ENCODE measurements at places on chromosomes 1 and 21.
A peak's percentile ranks its signal among the peaks of the same experiment; 100 is the strongest.

- DNase-seq: no peak
These were observed 3.1 kb downstream of the TFAP2E start for GRCh38 chr1:35576061-35576765.

DNA sequence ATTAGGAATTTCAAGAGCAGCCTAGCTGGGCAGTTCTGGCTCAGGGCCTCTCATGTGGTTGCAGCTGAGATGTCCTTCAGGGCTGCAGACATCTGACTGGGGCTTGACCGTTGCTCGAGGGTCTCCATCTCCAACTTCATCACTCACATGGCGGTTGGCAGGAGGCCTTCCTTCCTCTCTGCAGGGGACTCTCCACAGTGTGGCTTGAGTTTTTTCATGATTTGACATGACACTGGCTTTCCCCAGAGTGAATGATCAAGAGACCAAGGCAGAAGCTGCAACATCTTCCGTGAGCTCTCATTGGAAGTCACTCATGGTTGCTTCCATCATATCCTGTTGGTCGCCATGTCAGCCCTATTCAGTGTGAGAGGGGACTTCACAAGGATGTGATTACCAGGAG, 74.6 kb downstream of the RUNX3 start:
- no peak for DNase-seq

GRCh38 chr21:28590026-28590425, 402.7 kb downstream of the LTN1 start:
- no peak for DNase-seq

DNA sequence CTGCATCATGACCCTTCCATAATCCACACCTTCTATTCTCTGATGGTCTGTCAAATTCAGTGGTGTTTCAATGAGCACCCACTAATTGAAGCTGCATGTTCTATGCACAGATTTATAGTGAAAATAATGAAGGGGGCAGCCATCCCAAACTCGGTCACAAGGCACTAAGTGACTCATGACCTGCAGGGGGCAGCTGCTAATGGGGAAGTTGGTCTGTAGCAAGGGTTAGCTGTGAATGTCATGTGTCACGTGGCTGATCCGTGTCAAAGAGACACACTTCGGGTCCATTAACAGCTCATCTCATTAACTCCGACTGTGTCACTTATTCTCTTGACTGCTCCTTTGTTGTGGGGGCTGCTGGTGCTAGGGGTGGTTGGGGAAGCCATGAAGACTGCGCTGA, 306.6 kb downstream of the PCP4 start:
- DNase-seq: no peak

DNA sequence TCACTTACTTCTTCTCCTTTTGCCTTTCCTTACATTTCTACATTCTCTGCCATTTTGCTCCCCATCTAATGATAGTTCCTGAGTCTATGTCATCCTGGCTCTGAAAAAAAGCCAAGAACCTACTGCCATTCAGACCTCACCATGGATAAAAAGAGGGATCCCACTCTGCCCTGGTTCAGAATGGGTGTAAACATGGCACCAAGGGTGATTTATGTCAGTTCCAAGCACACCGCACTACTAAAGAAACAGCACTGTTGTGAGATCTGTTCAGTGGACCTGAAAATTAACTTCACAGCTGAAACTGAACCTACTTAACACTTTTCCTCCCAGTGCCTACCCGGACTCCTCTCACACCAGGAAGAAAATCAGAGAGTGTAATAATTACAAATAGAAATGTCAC, 72.3 kb upstream of the NTPCR start:
- DNase-seq: no peak

GRCh38 chr1:162069334-162070093, at the start of gene NOS1AP:
TSS of gene NOS1AP (plus strand) at chr1:162069691. CDS start at chr1:162070178, 487 bp downstream.
- peak; percentile 82 for DNase-seq

DNA sequence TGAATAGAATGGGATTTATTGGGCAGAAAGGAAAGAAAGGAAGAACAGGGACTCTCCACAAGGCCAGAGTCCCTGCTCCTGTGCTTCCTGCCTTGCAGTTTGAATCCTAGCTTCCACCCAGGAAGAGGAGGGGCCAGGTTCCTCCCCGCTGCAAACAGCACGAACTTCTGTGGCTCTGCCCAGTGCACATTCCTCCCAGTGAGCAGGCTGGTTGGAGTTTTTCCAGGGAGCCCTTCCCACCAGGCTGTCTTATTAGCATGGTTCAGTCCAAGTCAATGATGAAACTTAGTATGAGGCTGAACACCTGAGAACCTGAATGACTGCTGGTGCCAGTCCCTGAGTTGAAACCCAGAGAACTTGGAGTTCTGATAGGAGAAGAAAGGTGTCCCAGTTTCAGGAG, 247.2 kb downstream of the DUSP10 start:
- no peak for DNase-seq

DNA sequence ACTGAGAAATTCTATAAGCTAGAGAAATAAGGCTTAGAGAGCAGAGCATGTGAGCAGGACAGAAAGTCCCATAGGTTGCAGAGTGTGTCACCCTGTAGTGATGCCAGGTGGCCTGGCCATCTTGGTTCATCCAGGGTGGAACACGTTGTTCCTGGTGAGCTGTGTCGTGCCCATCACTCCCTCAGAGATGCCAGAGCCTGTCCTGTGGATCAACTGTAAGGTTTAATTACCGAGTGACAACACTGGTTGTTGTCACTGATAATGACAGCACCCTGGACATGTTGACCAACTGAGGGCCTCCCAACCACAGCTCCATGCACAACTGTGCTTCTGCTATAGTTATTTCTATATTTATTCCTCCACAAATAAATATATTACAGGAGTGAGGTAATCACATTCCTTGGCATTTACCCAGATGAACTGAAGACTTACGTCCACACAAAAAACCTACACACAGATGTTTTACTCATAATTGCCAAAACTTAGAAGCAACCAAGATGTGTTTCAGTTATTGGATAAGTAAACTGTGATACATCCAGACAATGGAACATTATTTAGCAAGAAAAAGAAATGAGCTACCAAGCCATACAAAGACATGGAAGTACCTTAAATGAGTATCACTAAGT, 6.2 kb downstream of the C1orf198 start:
- DNase-seq: no peak

DNA sequence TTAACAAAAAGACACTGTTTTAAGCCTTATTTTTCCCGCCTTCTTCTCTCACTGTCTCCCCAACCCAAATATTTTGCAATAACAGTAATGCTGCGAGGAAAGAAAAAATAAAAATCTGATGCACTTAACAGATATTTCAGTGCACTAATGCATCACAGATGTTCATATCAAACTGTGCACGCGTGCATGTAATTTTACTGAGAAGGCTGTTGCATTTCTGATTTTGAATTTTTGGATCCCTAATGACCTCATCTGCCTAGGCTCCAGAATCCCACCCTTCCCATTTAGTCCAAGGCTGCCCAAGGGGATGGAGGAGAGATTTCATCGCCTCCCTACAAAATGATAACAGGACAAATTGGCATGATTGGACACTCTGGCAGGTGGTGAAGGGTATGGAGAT, 5.5 kb downstream of the TRABD2B start:
- no peak for DNase-seq

DNA sequence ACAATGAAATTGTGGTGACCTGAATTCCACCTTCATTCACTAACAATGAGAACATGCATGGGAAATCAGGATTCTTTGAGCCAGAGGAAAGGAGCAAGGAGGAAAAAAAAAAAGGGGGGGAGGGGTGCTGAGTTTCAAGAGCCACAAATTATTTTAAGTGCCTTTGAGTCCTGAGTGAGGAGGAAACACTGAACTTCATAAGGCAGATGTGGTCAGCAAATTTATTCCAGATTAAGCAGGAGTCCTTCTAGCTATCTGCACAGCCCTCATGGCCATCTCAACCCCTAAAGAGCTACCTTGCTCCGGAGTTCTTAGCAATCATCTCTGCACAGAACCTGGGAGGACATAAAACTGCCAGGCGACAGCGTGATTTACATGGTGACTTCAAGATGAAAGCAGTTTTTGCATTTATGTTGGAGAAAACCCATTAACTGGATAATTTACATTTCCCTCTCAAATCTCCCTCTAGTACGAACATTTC, 21.7 kb downstream of the ASTN1 start:
- no peak for DNase-seq

DNA sequence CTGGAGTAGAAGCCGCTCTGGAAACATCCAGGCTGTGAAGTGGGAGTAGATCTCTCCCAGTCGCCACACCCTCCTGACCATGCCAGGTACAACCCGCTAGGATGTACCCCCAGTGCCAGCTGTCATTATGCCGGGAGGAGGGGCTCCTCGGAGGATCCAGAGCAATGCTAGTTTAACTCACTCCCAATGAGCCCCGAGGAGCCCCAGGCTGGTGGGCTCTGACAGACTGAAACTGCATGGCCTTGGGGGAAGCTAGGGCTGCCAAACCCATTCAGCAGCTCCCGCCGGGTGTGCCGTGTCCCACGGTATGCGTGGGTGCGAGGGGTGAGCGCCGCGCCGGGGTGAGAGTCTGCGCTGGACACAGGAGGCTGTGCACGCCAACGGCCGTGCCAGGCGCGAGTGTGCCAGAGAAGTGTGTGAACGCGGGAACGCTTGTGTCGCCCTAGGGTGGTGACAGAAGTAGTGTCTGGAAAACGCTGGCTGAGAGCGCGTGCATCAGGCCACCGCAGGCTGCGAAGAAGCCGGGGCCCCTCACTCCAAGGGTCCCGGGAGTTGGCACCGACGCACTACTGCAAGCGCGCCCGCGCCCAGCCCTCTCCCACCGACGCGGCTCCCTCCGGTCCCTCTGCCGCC, 177.1 kb upstream of the EDN2 start:
- no peak for DNase-seq

- no peak for DNase-seq
These were observed 1.1 kb upstream of the ERRFI1 start for GRCh38 chr1:8026976-8027747.

DNA sequence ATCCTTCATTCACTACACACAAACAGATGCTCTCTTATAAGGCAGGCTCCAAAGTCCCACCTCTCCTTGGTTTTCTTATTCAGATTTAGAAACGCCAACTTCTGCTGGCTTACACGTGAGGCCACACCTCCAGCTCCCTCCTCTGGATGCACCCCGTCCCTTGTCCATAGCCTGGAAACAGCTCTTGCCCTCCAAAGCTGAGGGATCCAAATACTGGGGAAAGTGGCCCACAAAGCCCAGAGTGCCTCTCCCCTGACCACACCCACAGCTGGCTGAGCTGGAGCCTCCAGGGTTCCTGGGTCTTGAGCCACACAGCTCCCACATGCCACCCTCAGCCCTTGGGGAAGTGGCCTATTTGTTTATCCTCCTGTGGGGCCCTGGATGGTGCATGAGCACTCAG, 4.5 kb downstream of the LAD1 start:
- DNase-seq: no peak

DNA sequence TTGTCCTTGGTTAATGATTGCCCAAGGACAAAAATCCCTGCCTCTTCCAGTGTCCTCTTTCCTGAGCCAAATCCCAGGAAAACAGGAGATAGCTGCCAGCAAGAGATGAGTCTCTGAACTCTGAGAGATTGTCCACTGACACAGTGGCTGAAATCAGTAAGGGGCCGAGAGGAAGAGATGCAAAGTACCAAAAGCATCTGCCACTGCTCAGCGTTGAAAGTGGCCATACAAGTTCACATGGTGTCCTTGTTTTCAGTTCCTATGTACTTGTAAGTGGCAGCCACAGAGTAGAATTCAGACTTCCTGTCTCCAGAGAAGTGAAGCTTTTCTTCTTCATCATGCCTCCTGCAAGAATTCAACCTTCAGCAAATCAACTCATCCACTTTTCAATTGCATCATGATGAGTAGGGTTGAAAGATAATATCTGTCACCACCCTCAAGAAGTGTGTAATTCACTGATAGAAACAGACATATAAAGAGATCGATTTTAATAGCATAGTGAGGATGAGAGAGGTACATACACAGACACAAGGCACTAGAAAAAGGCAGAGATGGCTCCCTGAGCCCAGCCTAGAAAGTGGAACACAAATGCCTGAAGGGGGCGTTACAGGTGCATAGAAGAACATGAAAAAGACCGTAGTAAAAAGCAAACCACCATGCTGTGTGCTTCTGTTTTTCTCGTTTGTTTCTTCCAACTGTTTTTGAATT, 185.8 kb downstream of the MRPL39 start:
- peak; percentile 44 for DNase-seq

DNA sequence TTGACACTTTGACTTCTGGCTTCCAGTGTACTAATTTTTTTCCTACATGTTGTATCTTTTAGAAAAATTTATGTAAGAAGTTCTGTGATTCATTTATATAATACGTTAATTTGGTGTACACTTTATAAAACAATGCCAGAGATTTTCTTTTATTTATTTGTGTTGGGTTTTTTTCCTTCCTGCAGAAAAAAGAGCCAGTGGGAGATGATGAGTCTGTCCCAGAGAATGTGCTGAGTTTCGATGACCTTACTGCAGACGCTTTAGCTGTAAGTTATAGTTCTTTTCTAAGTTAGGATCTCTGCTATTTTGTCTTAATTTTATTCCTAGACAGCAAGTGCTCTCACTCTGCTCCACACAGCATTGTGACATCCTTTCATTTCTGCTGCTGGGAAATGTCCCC, 14.4 kb downstream of the SARS1 start:
- DNase-seq: no peak

GRCh38 chr21:44574457-44575306, 1.2 kb downstream of the KRTAP10-4 start:
- DNase-seq: no peak

DNA sequence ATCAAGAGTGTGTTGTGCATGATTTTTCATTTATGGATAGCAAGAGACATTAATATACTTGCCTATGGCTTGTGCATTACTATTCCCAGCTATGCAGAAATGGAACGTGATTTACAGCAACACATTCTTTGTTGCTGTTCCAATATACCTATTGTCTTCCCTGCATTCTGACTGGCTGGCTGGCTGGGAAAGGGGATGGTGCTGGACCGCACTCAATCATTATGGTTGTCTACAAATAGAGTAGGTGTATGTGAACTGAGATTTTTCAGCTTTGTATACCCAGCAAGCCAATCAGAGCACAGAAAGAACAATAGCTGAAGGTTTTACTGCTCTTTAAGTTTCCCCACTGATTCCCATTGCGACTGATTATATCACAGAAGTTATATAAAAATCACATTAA, 167.5 kb downstream of the ATG4C start:
- no peak for DNase-seq

DNA sequence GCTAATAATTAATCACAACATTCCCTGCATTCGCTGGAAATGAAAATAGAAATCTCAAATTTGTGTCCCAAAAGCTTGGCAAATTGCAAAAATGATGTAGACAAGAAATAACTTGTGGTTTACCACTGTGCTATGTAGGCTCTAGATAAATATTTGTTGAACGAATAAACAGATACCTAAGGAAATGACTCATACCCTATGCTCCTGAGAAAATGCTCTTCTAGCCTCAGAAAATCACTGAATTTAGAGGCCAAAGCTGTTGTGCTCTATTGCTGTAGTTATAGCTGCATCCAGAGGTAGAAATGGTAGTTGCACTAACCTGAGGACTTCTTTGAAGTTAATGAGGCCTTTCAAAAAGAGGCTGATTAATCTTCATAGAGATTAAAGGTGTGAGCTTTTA, 142.0 kb upstream of the ZNHIT6 start:
- no peak for DNase-seq

GRCh38 chr1:2379733-2380404, 11.5 kb downstream of the MORN1 start:
- no peak for DNase-seq
